A549 (cell line): ENCODE measurements at places on chromosomes 5 and 9.

DNA sequence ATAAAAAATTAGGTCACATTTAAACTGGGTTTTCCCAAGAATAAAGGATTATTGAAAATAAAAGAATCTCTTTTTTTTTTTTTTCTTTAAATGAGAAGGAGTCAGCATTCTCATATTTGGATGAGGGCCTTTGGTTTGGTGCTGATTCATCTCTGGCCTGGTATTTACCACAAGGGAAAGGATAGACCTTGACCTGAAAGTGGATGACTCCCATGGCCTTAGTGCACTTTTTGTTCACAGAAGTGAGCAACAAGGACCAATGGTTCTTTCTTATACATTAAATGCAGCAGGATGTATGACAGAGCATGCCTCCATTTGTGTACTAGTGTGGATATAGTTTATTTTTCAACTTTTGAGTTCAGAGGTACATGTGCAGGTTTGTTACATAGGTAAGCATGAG lies 6.9 kb downstream of the YTHDC2 start:
- DNase-seq = no peak

DNA sequence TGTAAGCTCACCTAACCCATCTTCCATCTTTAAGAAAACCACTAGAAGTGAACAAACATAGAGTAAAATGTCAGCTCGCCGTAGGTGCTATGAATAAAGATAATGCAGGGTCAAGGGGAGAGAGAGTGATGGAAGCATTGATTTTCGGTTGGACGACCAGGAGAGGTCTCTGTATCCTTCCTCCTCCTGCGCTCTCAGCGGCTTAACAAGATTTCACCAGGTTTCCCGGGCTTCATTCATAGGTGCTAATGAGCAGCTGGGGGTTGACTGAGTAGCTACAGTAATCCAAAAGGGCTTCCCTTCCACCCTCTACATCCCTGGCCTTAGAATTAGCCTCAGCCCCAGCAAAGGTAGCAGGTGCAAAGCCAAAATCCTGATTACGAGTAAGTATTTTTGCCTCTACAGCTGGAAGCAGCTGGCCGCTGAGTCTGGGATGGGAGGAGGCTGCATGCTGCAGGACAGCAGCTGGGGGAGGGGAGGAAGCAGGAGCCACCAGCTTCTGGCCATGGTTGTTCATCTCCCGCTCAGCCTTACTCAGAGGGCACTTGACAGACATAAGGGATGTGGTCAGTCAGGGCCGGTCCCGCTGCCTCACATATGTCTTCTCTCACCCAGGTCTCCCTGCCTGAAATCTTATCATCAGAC lies 112.0 kb upstream of the IL12B start:
- DNase-seq = no peak

- no peak for DNase-seq
These were observed 6.5 kb upstream of the FAM163B start for GRCh38 chr9:133615606-133616188.

DNA sequence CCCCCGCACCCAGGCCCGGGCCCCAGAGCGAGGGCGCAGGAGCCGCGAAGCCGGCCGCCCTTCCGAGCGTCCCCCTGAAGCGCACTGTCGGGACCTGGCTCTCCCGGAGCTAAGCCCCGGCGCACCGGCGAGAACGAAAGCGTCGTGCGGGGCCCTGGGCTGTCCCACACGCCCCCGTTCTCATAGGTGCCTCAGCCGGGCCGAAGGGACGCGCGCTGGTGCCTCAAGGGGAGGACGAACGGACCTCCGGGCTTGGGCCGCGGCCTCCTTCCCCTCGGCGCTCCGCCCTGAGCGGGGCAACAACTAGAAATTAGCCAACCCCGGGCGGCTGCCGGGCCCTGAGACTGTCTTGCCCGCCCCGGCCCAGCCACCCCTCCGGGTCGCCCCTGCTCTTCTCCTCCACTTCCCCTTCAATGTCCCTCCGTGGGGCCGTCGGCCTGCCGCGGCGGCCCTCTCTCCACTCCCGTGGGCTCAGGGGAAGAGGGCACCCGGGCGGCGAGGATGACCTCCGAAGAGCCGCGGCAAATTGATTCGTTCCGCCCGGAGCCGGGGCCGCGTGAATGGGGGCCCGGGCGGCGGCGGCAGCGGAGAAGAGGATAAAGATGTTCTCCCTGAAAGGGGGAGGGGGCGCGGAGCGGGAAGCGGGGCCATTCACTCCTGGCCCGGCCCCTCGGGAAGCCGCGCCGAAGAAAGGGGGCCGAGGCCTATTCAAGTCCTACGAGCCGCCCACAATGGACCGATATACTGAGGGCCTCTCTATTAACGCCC lies 3.5 kb upstream of the PRDM12 start:
- DNase-seq = no peak

GRCh38 chr5:111775224-111775623 lies 18.2 kb upstream of the NREP start:
- DNase-seq = no peak

DNA sequence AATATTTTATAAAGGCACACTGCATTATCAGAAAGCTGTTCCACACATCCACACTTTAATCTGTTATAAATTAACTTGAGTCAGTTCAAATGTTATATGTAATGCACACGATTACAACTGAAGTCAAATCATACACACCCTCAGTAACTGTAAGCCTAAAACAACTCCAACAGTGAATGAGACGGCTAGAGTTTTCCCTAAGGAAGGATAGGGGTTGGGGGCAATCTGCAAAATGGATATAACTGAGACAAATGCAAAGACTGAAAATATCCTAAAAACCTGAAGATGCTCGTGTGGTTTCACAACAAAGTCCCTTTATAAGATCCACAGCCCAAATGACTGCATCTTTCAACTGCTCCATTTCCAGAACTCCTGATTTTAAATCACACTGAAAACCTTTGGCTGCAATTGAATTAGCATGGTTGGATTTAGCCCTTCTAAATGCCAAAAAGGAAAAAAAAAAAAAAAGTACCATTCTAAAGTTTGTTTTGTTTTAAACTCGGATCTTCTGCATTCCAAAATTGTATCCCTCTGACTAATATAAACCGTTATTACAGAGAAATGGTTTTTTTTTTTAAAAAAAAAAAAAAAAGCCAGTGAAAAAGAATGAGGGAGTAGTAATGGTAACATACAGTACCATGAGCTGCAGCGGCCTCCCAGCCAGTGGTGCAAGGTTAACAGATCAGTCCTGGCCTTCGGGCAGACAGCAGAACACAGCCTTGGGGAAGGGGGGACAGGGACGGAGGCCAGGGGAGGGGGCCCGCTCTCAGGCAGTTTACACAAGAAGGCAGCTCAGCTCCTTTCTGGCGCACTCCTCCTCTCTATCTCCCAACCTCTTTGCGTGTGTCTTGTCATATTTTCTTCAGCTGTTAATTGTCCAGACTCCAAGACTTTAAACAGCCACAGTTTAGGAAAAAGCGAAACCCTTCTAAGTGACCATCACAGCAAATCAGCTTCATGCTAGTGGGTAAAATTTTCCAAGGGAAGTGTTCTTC lies 166.1 kb downstream of the BNC2 start:
- DNase-seq = peak; percentile 43

DNA sequence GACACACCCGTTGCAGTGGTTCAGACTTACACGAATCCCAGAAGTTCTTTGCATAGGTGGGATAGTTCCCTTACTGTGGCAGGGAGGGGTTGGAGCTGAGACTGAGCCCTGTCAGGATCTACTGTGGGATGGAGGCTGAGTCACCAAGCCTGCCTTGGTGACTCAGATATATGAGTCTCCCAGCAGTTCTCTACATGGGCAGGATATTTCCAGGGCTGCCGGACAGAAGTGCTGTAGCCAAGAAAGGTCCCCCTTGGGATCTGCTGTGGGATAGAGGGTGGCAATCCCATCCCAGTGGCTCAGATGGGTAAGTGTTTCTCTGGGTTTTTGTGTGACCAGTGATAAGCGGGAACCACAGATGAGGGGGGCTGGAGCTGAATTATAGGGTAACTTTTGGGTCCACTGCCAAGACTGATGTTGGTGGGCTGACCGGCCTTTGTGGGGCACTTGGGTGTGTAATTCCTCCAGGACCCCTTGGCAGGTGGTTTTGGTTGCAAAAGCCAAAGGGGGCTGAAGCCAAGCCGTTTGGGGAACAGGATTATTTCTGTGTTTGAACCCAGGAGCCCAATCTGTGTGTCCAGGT lies 18.7 kb downstream of the XRCC4 start:
- DNase-seq = peak; percentile 58

DNA sequence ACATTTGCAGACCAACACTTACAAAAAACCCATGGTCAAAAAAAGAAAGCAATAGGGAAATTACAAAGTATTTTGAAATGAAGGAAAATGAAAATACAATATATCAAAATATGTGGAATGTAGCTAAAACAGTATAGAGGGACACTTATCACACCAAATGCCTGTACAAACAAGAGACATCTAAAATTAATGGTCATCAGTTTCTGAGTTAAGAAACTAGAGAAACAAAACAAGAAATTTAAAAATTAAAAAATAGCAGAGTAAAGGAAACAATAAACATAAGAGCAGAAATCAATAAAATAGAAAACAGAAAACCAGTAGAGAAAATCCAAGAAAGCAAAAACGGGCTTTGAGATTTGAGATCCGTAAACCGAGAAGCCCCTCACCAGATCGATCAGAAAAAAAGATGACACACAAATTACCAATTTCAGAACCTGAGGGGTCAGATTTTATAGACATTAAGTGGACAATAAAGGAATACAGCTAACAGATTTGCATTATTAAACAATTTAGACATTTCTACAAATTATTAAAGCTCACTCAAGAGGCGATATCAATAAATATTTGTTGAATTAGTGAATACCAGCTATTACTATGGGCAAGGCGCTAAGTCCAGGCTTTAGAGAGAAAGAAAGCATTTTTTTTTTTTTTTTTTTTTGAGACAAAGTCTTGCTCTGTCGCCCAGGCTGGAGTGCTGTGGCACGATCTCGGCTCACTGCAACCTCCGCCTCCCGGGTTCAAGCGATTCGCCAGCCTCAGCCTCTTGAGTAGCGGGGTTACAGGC lies 1.0 kb upstream of the TENT2 start:
- no peak for DNase-seq

- no peak for DNase-seq
These were observed 24.0 kb upstream of the SLC12A7 start for GRCh38 chr5:1135696-1136525.

DNA sequence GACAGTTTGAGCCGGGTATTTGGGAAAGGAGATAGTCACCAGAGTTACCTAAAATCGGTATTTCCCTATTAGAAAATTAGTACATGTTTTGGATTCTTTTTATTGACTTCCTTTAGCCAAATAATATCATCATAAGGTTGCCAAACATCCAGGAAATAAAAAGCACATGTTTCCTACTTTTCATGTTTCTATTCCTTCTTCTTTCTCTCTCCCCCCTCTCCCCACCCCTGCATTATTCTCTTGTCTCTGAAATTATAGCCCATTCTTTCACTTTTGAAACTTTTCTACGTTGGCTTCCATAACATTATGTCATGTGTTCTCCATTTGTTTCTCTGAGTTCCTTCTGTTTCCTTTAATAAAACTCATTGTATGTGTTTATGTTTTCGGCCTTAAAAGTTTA lies 161.9 kb downstream of the ALDH1A1 start:
- no peak for DNase-seq

- no peak for DNase-seq
These were observed 5.3 kb downstream of the NTNG2 start for GRCh38 chr9:132167192-132167591.

GRCh38 chr9:26723486-26723885 lies 169.1 kb downstream of the CAAP1 start:
- peak; percentile 70 for DNase-seq

DNA sequence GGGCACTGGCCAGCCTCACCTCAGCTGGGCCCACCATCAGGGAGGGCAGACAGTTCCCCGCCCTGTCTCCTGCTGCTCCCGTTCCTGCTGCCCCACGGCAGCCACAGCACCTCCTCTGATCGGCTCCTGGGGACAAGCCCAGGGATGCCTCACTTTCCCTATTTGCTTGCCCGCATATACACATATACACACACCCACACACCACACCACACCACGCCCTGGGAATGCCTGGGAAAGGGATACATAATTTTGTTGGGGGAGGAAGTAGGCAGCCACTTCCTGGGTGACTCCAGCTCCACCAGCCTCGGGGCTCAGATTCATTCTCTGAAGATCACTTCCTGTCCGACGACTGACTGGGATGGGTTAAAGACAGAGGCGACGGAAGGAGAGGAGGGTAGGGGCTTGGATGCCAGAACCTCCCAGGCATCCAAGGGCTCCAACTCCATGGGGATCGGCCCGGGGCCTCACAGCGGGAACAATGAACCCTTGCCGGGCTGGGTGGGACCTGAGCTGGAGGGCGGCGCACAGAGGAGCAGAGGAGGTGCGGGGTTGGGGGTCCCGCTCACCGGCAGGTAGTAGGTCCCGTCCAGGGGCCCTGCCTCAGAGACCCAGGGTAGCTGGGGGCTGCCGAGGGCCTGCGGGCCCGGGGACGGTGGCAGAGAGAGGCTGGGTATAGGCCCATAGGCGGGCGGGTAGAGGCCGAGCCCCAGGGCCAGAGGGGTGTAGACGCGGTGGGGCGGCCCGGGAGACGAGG lies 2.0 kb upstream of the MZB1 start:
- peak; percentile 81 for DNase-seq

GRCh38 chr9:124334568-124335319 lies 77.0 kb downstream of the NEK6 start:
- DNase-seq = no peak

DNA sequence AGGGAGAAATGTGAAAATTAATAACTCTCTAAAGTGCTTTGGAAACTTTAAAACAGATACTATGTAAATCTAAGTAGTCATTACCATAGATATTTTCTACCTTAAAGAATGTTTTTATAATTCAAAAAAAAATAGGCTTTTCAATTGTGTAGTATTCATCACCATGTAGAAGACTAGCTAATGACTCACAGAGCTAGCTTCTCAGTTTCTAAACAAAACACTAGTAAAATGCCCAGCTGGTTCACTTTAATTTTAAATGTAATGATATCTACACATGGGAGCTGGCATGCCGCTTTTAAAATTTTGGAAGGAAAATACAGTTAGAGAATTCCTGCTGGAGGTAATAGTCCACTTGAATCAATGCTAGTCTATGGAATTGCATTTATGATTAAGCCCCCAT lies 509.8 kb downstream of the CSNK1G3 start:
- DNase-seq = no peak

DNA sequence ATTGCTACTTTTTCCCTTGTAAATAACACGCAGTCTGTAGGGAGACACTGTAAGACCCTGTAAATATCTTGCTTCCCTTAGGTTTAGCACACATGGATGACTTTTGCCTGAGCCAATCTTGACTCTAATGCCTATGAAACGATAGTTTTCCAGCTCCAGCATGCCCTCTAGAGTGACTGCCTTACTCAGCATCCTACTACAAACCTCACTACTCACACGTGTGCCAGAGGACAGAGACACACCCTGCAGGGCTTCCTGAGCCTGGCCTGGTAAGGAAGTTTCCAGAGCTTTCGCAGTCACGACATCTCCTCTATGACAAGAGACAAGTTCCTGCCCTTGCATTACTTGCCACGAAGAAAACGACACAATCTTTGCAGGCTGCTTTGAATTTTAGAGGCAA lies 138.1 kb downstream of the ATPSCKMT start:
- peak; percentile 35 for DNase-seq
